ENCODE measurements at places on chromosomes 7 and 10.
A peak's percentile ranks its signal among the peaks of the same experiment; 100 is the strongest.

DNA sequence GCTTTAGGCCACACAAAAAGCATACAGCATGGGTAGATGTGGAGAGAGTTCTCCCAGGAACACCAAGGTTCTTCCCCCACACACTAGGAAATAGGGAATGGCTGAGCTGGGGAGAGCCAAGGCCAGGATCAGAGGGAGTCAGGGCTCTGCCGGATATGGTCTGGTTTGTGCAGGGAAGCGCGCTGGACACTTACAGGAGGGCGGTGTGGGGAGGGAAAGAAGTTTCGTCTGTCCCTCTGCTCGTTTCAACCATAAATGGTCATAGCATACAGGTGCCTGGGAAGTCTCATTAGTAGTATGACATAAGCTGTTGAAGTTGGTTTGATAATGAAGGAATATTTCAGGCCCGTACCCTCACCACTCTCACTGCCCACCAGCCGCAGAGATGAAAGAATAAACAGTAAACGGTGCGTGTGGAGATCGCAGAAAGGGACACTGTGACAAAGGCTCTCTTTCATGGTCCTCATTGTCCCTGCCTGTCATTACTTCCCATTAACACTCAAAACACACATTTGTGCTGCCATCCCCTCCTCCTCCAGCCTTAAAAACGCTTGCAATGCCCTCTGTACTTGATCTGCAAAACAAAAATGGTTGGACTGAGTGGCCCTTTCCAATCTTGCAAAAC is 207.2 kb downstream of the CELF2 start:
- no peak for DNase-seq

DNA sequence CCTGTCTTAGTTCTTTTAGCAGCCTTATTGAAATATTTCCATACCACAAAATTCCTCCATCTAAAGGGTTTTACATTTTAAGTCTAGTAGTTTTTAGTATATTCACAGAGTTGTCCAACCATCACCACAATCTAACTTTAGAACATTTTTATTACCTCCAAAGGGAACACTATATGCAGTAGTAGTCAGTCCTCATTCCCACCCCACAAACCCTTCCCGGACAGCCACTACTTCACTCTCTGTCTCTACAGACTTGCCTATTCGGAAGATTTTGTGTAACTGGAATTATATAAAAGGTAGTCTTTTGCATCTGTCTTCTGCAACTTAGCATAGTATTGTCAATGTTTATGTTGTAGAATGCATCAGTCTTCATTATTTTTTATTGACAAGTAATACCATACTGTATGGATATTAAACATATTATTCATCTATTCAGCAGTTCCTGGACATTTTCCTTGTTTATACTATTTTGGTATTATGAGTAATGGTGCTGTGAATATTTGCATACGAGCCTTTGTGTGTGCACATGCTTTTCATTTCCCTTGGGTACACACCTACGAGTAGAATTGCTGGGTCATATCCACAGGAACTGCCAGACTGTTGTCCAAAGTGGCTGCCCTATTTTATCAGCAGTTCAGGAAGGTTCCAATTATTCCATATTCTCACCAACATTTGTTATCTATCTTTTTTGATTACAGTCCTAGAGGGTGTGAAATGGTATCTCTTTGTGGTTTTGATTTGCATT is 60.9 kb upstream of the LANCL2 start:
- DNase-seq, result no peak

- no peak for DNase-seq
Measured at GRCh38 chr10:6582298-6582697, 2.2 kb upstream of the PRKCQ start.

GRCh38 chr10:24952707-24953645 is 570 bp upstream of the PRTFDC1 start:
- peak; percentile 61 for DNase-seq

DNA sequence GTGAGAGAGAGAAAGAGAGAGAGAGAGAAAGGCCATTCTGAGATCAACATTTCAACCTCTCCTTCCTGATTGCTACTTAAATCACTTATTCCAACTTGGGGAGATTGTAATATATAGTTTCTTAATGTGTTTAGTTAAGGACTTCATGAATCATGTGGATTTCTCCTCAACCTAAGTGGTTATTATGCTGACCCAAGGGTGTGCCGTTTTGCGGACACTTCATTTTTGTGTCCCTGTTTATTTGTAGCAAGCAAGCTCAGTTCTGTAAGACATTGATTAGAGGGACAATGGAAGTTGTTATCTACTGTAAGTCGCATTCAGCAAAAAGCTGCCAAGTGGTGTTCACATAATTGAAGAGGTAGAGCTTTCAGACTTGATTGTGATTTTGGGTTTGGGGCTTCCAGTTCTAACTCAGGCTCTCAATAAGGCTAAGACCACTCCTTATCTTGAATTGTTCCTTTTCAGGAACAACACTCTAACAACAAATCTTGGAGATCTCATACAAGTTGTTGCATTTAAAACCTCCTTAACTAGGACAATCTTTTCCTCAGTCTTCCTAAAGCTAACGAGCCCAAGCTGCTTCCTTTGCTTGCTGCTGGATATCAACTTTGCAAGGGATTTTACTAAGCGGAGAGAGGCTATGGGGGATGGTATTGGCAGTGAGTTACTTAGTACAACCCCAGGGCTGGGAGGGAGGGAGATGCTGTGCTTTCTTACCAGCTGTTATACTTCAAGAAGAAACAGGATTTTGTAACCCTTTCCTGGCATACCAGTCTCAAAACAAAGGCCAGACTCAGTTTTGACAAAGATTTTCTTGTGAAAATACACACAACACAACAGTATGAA is 19.8 kb upstream of the COL1A2 start:
- DNase-seq, result no peak

GRCh38 chr10:6228647-6229046 is 25.9 kb downstream of the PFKFB3 start:
- no peak for DNase-seq

DNA sequence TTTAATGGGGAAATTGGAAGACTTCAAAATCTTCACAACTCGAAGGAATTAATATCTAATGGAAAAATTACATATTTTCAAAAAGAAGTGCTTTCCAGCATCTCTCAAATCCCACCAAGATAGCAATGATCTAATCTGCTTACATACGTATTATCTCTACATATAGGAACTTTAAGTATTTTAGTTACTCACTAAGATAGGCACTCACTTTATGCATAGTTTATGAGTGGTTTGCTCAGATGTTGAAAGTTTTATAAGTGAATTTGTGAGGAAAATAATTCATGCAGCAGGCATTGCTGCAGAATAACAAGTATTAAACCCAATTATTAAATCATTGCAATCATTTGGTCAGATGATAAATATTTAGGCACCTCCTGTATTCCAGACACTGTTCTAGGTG is 2.3 kb upstream of the CYTH3 start:
- no peak for DNase-seq

DNA sequence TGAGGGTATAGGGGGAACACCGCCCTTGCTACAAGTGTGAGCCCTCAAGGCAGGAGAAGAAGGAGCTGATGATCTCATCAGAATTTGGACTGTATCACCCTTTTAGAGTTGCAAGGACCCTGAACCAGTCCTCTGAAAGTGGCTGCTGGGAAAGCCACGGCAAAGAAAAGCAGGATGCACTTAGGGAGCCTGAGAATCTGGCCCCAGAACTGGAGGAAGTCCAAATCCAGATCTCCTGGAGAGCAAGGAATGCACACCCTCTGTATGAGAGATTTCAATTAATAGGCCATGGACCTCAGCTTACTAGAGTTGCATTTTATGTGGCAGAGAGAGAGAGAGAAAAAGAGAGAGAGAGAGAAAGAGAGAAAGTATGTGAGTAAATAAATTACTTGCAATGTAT is 662.9 kb downstream of the CCSER2 start:
- no peak for DNase-seq

GRCh38 chr7:80593869-80594586 is 44.4 kb upstream of the CD36 start:
- DNase-seq, result no peak

- no peak for DNase-seq
Measured at GRCh38 chr10:27628621-27629020, 117.0 kb downstream of the MKX start.

All from frontal cortex (tissue), 4 donors.